Myocyte (in vitro differentiated cells): ENCODE measurements at places on chromosomes 1 and 21.

GRCh38 chr1:63906047-63906704 lies 132.4 kb downstream of the ROR1 start:
- DNase-seq = no peak

- no peak for DNase-seq
These were observed 322.4 kb upstream of the SGIP1 start for GRCh38 chr1:66211521-66211920.

- no peak for DNase-seq
These were observed 13.0 kb upstream of the GPR137B start for GRCh38 chr1:236129306-236129705.

- DNase-seq = no peak
These were observed 55.2 kb downstream of the PRDM16 start for GRCh38 chr1:3124246-3124645.

DNA sequence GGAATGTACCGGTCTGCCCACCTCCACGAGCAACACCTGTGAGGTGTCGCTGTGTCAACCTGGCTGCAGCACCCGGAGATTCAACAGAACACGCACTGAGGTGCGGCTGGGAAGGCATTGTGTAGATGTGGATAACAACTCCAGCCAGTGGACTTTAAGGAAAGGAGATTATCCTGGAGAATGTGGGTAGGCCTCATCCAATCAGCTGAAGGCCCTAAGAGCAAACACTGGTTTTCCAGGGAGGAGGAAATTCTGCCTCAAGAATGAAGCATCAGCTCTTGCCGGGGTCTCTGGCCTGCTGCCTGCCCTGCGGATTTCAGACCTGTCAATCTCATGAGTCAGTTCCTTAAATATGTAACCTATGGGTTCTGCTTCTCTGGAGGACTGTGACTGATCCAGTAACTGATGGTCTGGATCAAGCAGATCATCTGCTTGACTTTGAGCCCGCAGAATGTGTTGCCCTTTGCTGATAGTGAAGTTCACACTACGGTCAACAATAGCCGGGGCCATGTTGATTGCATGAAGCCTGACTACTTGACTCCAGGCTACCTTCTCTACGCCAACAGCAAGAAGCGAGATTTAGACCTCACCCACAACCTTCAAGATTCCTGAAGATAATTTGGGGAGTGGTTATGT lies 15.9 kb upstream of the PRDM15 start:
- DNase-seq = peak; percentile 18

GRCh38 chr1:159989581-159989980 lies 35.5 kb upstream of the SLAMF9 start:
- no peak for DNase-seq
